ENCODE measurements at places on chromosomes 12 and 14.

- no peak for DNase-seq
Observed at GRCh38 chr14:54440476-54440872, 700 bp downstream of the CNIH1 start.

DNA sequence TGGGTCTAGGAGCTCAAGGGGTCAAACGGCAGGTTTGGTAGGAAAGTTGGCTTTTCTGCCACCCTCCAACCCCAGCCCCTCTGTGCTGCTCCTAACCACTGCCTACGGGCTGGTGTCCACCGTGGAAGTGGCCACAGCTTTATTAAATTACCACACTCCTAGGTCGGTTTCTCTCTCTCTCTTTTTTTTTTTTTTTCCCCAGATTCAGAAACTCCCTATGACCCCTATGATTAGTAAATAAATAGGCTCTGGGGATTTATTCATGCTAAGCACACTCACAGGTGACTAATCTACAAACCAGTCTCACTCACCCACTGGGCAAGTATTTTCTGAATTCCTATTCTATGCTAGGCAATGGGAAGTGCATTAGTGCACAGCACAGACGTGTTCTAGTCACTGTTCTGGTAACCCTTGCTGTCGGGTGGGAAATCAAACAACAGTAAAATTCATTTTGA is 8.7 kb upstream of the DDX47 start:
- peak; percentile 63 for DNase-seq

- DNase-seq = no peak
Observed at GRCh38 chr14:104081951-104082464, 3.5 kb upstream of the ASPG start.

- no peak for DNase-seq
Observed at GRCh38 chr12:131628766-131629448, 82.0 kb upstream of the SFSWAP start.

DNA sequence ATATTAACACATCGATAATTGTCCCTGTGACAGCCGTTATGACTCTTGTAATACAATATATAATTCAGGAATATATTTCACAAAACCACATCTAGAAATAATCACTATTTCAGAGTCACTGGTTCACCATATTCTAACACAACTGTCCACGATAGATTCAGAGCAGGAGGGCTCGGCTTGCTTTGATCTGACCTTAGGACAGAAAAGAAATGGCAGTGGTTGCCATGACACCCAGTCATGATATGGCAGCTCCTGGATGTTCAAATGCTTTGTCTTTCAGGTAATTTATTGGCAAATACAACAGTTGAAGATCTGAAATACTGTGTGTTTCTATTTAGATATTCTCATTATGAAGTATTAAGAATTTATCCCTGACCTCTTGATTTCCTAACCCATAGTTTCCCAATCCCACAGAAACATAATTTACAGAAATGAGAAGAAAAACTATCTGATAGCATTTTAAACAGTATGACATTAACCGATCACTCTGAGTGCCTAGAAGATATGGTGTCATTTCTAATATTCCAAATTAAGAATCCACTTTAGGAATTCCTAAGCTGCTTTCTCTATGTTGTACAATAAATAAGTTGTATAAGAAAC is 116.4 kb downstream of the EPS8 start:
- DNase-seq = no peak

- DNase-seq = no peak
Observed at GRCh38 chr14:93120517-93120916, 4.8 kb upstream of the ITPK1 start.

DNA sequence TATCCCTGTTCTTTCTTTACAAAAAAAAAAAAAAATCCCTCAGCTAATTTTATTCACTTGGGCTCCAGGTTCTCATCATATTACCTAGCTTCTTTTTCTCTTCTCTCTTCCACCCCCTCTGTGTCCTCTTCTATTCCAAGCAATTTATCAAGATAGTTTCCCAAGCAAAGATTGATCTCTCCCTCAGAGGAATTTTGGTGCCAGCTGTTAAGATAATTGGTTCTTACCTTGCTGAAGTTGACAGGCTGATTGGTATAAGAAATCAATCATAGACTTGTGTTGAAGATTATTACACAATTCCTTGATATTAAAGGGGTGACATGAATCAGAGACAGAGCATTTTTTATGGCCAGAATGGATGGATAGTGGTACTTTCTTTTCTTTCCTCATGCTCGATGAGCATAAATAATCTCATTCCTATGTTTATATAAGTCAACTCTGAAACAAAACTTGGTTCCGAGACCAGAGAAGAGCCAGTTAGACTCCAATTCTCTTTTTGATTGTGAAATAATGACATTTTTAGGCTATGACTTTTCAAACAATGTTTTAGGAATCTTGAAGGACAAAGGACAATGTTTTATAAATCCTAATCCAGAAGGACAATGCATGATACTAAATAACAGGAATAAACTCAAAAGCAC is 264.1 kb upstream of the PRKD1 start:
- no peak for DNase-seq

DNA sequence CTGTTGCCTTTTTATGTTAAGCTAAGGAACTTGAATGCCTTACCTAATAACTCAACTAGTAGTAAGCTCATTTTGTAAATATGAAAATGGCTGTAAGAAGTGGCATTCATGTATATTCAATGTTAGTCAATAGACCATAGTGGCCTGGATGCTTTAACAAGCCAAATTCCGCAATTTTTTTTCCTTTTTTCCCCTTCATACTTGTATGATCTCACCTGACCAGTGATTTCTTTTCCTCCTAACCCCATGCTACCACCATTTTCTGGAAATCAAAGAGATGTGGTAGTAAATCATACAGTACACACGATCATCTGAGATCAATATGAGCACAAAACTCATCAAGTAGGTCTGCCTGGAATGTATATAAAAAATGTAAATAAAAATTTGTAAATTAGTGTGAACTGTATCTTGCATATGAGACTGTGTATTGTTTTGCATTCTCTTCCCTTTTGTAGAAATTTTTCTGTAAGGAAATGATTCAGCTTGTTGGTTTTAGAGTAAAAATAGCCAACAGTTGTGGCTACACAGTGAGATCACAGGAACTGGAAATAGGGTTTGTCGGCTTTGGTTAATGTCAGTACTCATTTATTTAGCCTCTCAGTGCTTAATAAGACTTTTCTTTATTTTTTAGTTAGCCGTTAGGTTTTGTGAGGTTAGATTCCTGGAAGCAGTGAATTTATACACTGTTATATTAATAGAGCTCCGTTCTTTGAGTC is 62.5 kb downstream of the ETNK1 start:
- DNase-seq = peak; percentile 5

GRCh38 chr12:132363661-132364347 is 34.4 kb upstream of the GALNT9 start:
- DNase-seq = no peak

- DNase-seq = no peak
Observed at GRCh38 chr12:42769455-42769854, 179.9 kb upstream of the PRICKLE1 start.

DNA sequence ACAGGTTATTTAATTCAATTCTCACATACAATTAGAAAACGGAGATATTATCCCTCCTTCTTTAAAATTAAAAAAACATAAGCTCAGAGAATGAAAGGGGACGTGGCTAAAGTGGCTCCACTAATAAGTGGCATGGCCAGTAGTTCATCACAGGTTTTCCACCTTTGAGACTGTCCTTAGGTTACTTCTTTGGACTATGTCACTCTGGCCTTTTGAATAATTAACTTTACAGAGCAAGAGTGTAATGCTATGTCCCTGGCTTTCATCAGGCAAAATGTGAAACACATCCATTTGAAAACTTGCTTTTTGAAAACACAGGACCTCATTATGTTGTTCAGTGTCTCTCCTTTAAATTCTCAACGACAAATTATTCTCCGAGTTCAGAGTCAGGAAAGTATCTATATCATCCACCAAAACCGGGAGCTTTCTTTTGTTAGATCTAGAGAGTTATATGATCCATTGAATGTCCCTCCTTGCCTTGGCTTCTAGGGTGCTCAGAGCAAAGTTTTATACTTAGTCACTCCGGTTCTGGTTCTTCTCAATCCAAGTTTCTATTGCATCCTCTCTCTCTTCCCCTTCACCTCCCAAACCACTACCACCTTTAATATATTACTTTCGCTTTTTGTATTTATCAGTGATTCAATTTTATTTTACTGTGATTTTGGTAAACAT is 43.0 kb upstream of the BTG1 start:
- DNase-seq = no peak

- no peak for DNase-seq
Observed at GRCh38 chr14:62988967-62989366, 56.3 kb downstream of the KCNH5 start.

- DNase-seq = no peak
Observed at GRCh38 chr12:13980538-13981295, 685 bp downstream of the GRIN2B start.

DNA sequence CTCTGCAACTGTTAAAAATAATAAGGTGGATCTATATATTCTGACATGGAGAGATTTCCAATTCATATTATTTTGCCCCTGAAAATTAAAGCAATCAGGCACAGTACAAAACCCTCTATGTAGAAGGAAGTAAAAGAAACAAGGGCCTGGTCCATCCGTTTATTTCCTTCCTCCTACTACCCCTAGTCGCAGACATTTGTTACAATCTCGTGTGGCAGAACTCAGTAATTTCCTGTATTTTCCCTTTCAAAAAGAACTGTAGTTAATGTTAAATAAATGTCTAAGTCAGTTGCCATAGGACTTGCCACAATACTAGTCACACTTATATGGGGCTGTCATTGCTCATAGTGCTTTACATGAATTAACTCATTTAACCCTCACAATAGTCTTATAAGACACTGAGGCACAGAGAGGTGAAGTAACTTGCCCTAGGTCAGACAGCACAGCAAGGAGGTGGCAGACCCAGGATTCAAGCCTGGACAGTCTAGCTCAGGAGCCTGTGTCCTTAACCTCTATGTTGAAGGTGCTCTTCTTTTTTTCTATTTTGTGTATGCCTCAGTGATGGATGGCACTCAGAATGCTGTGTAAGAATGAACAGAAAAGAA is 24.2 kb downstream of the NINJ2 start:
- DNase-seq = no peak

DNA sequence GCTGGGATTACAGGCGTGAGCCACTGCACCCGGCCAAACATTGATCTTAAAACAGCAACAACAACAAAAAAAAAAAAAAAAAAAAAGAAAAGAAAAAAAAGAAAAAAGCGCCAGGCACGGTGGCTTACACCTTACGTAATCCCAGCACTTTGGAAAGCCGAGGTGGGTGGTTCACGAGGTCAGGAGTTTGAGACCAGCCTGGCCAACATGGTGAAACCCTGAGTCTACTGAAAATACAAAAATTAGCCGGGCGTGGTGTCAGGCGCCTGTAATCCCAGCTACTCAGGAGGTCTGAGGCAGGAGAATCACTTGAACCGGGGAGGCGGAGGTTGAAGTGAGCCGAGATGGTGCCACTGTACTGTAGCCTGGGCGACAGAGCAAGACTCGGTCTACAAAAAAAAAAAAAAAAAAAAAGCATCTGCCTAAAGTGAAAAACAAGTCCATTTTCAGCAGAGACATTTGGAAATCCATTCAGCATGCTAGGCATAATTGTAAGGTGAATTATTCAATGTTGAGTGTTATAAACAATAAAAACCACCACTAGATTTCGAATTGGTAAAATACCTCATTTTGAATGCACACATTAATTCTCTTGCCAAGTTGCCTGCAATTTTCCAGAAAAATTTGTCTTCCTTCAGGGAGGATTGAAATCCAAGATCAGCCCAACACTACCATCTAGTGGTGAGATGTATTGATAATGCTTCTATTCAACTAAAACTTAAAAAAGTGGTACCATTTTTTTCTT is 8.0 kb upstream of the CERS5 start:
- no peak for DNase-seq

DNA sequence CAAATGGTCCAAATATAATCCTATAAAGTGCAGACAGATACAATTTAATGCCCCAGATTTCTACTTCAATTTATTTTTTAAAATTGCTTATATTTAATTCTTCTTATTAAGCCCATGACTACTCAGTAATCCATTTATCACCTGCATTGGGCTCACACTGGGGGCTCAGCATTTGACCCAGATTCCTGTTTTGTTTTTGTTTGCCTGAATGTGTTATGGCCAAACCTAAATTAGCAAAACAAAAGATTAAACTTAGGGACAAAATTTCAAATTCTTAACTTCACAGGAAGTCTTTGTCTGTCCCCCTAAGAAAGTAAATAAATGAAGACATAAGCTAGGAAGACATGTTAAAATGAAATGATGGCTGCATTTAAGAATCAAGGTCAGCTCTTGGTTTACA is 322.3 kb downstream of the RMST start:
- no peak for DNase-seq

- no peak for DNase-seq
Observed at GRCh38 chr12:52350786-52351185, 16.5 kb downstream of the KRT85 start.

- DNase-seq = no peak
Observed at GRCh38 chr12:58966939-58967338, 46.6 kb upstream of the LRIG3 start.

GRCh38 chr12:46892887-46893286 is 67.1 kb upstream of the SLC38A4 start:
- no peak for DNase-seq

DNA sequence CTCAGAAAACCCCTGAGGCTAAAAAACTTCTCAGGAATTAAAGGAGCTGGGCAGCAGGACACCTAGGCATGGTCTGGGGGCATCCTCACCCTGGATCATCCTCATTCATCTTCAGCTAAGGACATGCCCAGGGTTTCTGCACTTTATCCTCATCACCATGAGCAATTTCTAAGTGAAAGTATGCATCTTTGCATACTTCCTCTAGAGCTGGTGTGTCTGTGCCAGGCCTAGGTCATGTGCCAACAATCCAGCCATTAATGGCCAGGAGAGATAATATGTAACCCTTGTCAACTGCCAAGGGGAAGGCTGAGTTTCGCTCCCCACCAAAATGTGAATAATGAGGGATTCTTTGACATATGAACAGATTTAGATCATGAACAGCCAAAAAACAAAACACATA is 160.5 kb downstream of the KITLG start:
- DNase-seq = no peak

DNA sequence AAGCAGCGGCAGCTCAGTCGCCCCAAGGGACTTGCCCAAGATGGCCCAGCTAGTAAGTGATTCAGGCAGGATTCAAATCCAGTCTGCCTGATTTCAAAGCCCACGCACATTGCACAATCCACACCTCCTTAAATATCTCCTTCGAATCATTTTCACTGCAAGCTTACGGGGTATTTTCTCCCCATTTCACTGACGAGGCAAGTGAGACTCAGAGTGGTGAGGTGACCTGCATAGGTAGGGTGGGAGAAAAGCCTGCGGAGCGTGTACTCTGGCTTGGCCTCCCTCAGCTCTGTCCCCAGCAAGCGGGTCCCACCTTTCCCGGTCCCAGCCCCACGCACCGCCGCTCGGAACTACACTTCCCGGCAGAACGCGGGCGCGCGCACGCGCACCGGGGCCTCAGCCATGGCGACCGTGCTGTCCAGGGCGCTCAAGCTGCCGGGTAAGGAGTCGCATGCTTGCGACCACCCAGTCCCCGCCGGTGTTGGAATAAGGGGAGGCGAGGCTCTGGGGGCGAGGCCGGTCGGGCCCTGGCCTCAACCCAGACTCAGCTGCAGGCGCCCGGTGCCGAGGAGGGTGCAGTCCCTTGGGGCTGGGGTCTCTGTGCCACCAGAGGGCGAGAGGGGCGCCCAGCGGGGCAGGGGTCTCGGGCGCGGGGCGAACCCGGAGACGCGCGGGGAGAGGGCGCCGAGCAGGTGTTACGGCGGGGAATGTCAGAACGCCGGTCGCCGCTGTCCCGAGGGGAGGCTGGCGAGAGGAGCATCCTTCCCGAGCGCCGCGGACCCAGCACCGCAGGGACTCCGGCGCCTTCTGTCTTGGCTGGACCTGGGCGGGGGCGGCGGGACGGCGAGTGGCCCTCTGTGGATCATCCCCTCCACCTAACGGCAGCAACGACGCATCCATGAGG is at the start of gene FAM234B:
TSS of gene FAM234B (plus strand) at position 380 of the 904 bp plus-strand sequence. CDS start at position 403, 23 bp downstream.
- no peak for DNase-seq

GRCh38 chr12:91432089-91432488 is 249.5 kb upstream of the DCN start:
- DNase-seq = no peak
